ENCODE measurements at places on chromosomes 16 and 17.

DNA sequence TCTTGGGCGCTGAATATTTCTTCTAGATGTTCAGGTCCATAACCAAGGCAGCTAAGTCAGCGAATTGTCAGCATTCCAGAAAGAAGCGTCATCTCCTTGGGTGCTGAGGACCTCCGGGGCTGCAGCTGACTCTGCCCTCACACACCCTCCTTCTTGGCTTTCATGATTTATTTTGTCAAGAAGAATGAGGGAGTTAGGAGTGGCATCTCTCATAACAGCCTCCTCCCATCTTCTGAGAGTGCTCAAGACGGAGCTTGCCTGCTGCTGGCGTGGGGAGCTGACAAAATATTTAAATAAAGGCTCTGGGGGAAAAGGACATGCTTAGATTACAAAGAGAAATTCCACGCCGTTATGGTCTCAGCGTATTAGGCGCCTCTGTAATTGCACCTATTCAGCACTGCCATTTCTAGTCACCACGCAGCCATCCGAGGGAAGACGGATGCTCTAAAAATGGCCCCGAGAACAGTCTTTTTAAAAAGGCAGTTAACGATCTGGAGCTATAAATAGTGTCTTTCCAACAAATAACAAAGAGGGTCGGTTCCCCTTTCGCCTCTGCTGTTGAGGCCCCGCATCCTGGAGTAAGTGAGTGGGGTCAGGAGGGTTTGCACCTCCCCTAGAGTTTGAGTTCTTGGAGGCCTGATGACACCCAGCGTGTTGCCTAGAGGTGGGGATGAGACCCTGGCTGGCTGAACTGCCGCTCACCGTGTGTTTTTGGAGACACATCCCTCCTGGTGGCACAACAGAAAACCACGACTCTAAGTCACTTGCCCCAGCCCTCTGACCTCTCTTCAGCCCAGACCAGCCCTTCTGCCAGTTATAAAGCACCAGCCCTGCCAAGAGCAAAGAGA is 187.0 kb downstream of the CCDC182 start:
- H3K4me3 ChIP-seq, result no peak overlapping the region
- DNase-seq, result no peak
- no peak overlapping the region for H3K27ac ChIP-seq
- no peaks in the 10 kb centered on the region for H3K27me3 ChIP-seq

DNA sequence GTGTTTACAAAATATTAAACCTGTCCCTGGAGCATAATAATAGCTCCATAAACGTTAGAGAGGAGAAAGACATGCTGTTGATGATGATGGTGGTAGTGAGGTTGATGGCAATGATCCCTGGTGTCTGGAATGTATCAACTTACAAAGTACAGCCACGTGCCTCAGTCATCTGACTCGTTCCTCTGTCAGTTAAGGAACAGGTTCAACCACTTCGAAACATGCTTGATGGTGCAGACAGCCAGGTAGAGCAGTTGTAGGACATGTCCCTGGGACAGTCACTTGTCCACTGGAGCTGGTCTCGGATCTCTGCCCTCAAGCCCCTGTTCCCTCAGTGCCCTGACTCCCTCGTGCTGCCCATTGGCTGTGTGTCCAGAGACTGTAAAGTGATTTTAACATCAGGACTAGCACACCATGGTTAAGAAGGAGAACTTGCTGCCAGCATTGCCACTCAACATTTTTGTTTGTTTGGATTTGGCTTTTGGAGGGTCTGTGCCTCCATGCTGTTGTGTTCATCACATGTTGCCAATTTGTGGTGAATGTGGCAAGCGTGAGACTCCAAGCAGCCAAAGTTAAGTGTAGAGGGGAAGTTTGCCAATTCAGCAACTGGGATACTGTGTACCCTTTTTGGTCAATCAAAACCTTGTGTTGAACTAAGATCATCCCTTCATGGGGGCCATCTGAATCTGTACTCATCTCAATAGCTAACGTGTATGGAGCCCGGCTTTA is 16.3 kb upstream of the SALL1 start:
- no peaks in the 10 kb centered on the region for H3K36me3 ChIP-seq
- no peak for DNase-seq
- H3K4me3 ChIP-seq, result no peak overlapping the region
- H3K27me3 ChIP-seq, result peaks cover 2% of the 10 kb centered on the region
- no peaks in the 10 kb centered on the region for H3K4me1 ChIP-seq

DNA sequence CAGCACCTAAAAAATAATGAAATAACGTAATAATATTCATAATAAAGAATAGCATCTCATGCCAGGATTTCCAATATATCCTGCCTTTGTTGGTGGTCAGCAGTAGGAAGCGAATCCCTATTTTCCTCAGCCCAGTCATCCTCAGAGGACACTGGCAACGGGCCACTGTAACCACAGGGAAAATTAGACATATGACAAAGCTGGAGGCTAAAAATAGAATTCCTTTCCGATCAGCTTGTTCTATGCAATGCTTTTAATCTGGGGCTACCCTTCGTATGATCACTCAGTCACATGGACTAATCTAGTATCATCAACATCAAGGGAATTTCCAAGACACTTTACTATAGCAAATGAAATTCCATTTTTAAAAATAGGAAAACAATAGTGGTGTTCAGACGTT is 246.9 kb upstream of the KCNJ16 start:
- no peaks in the 10 kb centered on the region for H3K36me3 ChIP-seq
- no peaks in the 10 kb centered on the region for H3K4me1 ChIP-seq
- no peak overlapping the region for H3K4me3 ChIP-seq
- peaks cover 2% of the 10 kb centered on the region for H3K27me3 ChIP-seq

GRCh38 chr17:62017496-62017895 is 47.6 kb downstream of the MED13 start:
- DNase-seq, result no peak
- no peak overlapping the region for H3K27ac ChIP-seq
- H3K27me3 ChIP-seq, result no peaks in the 10 kb centered on the region

DNA sequence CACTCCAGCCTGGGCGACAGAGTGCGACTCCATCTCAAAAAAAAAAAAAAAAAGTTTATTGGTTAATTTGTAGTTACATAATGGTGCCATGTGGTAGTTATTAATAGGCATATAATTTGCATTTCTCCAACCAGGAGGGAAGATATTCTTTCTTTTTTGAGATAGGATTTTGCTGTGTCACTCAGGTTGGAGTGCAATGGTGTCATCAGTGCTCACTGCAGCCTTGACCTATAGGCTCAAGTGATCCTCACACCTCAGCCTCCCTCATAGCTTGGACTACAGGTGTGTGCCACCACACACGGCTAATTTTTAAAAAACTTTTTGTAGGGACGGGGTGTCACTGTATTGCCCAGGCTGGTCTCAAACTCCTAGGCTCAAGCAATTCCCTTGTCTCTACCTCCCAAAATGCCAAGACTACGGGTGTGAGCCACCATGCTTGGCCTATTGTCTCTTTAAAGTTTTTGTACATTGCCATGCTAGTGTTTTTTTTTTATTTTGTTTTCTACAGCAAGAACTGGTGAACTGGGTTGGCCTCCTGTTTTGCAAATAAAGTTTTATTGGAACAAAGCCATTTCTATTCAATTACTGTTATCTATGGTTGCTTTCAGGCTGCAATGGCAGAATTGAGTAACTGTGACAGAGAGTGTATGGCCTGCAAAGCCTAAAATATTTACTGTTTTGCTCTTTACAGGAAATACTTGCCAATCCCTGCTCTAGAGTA is 11.9 kb downstream of the SNX29 start:
- no peaks in the 10 kb centered on the region for H3K4me1 ChIP-seq
- H3K27me3 ChIP-seq, result no peaks in the 10 kb centered on the region
- no peaks in the 10 kb centered on the region for H3K36me3 ChIP-seq
- no peak overlapping the region for H3K4me3 ChIP-seq

GRCh38 chr16:71348262-71349085 is 10.0 kb upstream of the CALB2 start:
- H3K27me3 ChIP-seq, result peaks cover 2% of the 10 kb centered on the region
- H3K4me3 ChIP-seq, result no peak overlapping the region
- DNase-seq, result no peak

GRCh38 chr16:83336603-83337002 is 471.2 kb upstream of the HSBP1 start:
- H3K4me3 ChIP-seq, result no peak overlapping the region
- H3K27me3 ChIP-seq, result peaks cover 3% of the 10 kb centered on the region
- no peak for DNase-seq
- H3K36me3 ChIP-seq, result no peaks in the 10 kb centered on the region
- no peak overlapping the region for H3K27ac ChIP-seq

DNA sequence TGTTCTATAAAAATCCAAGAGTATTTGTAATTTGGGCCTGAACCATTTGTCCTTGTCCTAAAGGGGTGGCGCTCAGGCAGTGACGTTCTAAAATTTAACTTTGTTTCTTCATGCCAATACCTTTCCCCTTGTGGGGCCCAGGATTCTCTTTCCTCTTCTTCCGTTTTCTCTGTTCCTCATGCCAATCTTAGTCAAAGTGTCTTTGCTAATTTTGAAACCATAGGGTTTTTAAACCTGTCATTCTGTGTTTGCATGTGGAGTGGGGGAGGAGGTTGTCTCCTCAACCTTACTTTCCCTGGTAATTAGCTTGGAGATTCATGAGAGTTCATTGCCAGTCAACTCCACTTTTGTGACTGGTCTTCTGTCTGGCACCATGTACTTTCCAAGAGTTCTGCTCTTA is 337.1 kb downstream of the MAF start:
- H3K27me3 ChIP-seq, result peaks cover 59% of the 10 kb centered on the region
- DNase-seq, result no peak
- no peak overlapping the region for H3K27ac ChIP-seq
- H3K36me3 ChIP-seq, result no peaks in the 10 kb centered on the region
- peaks cover 40% of the 10 kb centered on the region for H3K4me1 ChIP-seq

DNA sequence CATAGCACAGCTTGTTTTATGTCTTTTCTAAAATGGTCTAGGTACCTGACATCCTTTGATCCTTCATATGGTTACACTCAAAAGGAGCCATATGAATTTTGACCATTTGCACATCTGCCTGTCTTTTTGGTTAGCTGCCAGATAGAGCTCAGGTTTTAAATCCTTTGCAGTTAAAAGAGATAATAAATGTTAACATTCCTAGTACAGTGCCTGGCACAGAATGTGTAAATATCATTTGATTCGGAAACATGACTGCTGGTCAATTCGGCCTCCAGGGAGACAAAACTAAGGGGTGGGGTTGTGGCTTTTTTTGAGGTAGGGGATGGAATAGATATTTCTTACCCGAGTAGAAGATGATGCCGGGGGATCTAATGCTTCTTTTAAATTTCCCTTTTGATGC is 64.2 kb downstream of the FTO start:
- no peaks in the 10 kb centered on the region for H3K27me3 ChIP-seq
- H3K4me3 ChIP-seq, result no peak overlapping the region
- no peak overlapping the region for H3K27ac ChIP-seq

DNA sequence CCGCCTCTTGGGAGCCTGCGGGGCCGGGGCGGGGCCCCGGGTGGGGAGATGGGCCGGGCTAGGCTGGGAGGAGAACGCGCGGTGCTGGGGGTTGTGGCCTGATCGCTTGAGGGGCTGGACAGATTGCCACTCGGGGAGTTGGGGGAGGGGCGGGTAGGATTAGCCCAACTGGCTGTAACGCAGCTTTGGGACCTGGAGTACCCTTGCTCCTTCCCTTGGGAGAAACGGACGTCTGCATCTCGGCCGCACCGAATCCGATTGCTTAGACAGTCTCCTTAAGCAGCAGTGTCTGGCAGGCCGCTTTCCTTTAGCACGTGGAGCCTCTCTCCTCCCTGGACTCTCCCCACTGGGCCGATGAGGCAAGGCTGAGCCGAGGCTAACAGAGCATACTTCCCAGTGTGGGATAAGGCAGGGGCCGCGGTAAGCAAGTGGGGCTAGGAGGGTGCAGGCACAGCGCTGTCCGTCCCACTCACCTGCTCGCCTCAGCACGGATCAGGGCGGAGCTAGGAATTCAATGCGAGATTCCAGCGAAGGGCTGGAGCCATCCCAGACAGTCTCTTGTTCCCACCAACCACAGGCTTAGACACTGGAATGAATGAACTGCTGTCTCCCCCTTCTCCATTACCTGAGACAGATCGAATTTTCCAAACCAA is 540 bp upstream of the ACLY start:
- H3K4me3 ChIP-seq, result peak overlapping the region; percentile 90
- DNase-seq, result no peak
- H3K27ac ChIP-seq, result peak overlapping the region; percentile 77
- H3K27me3 ChIP-seq, result no peaks in the 10 kb centered on the region

GRCh38 chr16:55043499-55043898 is 112.8 kb downstream of the IRX5 start:
- no peaks in the 10 kb centered on the region for H3K36me3 ChIP-seq
- no peak for DNase-seq
- no peak overlapping the region for H3K27ac ChIP-seq

DNA sequence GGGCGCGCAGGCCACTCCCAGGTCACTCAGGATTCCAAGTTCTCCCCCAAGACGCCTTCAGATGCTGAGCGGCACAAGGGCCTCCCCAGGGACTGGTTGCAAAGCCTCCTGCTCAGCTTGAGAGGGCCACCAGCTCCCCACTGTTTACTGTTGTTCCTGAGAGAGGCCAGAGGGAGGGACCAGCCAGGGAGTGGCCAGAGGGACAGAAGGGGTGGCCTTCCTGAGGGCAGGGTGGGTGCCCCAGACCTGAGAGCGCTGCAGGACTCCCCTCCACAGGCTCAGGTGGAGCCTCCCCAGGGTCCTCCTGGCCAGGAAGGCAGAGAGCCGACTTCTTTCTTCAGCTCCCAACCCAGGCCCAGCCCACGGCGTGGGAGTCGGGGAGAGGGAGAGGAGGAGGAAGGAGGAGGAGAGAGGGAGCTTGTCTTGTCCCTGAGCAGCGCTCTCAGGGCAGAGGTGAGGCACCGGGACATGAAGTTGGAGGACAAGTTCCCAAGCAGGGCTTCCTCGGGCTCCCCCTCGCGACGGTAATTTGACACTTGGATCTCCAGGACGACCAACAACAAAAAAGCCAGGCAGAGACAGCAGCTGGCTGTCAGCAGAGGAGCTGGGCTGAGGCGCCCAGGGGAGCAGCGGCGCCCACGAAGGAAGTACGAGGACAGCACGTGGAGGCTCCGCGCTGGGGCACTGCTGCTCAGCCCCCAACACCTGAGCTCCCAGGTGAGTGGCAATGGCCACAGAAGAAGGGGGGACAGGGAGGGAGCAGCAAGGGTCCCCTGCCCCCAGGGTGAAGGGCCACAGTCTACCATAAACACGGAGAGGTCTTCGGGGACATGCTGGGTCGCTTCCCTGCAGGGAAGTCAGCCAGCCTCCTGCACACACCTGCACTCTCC is 497 bp downstream of the SMIM5 start:
- DNase-seq, result peak; percentile 48
- H3K27me3 ChIP-seq, result no peaks in the 10 kb centered on the region
- no peak overlapping the region for H3K27ac ChIP-seq
- no peaks in the 10 kb centered on the region for H3K36me3 ChIP-seq
- peaks cover 3% of the 10 kb centered on the region for H3K4me1 ChIP-seq

- no peaks in the 10 kb centered on the region for H3K27me3 ChIP-seq
- peaks cover 85% of the 10 kb centered on the region for H3K4me1 ChIP-seq
- H3K27ac ChIP-seq, result no peak overlapping the region
- no peak for DNase-seq
Measured at GRCh38 chr16:23877107-23878070, 41.6 kb downstream of the PRKCB start.

GRCh38 chr17:2594722-2595599 is 1.5 kb downstream of the PAFAH1B1 start:
- peak overlapping the region; percentile 87 for H3K27ac ChIP-seq
- H3K4me1 ChIP-seq, result peaks cover 52% of the 10 kb centered on the region
- H3K4me3 ChIP-seq, result peak overlapping the region; percentile 90
- H3K27me3 ChIP-seq, result no peaks in the 10 kb centered on the region
